ENCODE measurements at places on chromosomes 1 and 21.

GRCh38 chr1:186152620-186153239 lies 222.3 kb downstream of the TPR start:
- DNase-seq: no peak

GRCh38 chr21:28018741-28019669 lies 973.7 kb downstream of the LTN1 start:
- no peak for DNase-seq

DNA sequence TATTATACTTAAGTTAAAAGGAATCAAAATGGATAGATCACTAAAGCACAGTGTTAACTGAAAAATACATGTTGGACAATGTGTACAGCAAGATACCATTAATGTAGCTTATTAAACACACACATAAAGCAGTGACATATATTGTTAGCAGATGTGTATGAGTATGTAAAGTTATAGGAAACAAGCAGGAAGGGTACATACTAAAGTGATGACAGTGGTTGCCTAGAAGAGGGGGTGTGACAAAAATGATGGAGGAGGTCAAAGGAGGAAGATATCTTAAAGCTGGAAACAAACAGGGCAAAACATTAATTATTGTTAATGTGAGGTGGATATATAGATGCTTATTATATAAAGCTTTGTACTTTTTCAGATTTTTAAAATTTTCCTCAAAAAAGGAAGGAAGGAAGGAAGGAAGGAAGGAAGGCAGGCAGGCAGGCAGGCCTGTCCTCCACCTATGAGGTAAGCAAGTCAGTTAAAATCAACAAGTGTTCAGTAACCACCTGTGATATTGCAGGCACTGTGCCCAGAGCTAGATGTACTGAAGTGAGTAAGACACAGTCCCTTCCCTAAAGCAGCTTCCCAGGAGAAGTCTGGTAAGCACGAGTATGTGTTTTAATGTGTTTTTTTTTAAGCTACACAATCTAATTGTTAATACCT lies 252.9 kb upstream of the NR5A2 start:
- DNase-seq: no peak

GRCh38 chr1:169860187-169860586 lies 33.5 kb downstream of the SCYL3 start:
- no peak for DNase-seq

DNA sequence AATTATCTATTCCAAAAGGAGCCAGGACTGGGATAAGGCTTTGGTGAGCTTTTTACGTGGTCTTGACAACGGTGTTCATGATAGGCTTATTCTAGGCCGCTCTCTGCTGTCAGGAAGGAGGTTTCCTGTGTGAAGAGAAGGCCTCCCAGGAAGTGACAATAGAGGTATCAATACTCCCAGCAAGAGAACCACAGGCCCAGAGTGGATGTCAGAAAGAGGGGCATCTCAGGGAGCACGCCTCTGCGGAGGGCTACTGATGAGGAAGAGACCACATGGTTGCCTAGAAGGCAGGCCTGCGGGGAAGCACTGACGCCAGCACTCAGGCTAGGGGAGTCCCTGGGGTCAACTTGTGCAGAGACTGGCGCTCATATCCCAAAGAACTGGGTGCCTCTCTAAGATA lies 60.4 kb downstream of the ITPKB start:
- DNase-seq: no peak

DNA sequence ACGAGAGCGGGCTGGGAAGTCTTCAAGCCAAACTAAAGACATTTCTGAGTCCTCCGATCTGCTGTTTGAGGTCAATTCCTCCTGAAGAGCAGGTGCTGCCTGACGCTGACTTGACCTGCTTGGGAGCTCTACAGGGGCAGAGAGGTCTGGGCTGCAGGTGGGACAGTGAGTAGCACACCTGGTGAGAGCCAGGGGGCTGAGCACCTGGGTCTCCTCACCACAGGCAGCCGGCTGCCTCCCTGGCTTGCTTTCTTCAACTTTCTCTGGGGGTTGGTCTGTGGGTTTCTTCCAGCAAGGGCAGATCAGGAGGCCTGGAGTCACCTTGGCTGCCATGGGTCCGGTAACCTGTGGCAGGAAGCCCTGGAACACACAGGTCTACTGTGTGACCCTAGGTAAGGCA lies 107.4 kb upstream of the EDN2 start:
- DNase-seq: no peak

GRCh38 chr1:221171768-221172167 lies 292.5 kb downstream of the HLX start:
- DNase-seq: no peak

DNA sequence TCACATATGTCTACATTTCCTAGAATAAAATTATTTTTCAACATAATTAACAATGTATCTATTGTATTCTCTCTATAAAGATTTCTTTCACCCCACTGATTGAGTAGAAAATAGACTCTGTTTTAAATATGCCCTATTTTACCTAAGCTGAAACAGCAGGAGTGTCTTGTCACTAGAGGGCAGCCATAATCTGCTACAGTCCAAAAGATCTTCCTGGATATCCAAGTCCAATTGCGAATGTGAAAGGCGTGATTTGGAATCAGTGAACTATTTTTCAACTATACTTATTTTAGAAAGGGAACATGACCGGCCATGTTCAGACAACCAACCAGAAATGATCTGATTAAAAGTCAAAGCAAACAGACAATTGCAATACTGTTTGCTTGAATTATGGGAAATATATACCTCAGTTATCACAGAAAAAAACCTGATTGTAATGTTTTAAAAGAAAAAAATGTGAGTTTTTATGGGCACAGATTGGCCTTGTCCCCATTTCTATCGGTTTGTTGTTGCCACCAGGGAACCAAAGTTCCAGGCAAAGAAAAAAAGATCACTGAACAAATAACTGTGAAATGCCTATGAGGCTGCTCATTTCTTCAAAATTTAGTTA lies 1211.0 kb upstream of the ADGRL4 start:
- no peak for DNase-seq

GRCh38 chr1:184701816-184702215 lies 52.8 kb downstream of the EDEM3 start:
- DNase-seq: no peak

GRCh38 chr1:61141288-61142042 lies 59.1 kb downstream of the NFIA start:
- DNase-seq: no peak

DNA sequence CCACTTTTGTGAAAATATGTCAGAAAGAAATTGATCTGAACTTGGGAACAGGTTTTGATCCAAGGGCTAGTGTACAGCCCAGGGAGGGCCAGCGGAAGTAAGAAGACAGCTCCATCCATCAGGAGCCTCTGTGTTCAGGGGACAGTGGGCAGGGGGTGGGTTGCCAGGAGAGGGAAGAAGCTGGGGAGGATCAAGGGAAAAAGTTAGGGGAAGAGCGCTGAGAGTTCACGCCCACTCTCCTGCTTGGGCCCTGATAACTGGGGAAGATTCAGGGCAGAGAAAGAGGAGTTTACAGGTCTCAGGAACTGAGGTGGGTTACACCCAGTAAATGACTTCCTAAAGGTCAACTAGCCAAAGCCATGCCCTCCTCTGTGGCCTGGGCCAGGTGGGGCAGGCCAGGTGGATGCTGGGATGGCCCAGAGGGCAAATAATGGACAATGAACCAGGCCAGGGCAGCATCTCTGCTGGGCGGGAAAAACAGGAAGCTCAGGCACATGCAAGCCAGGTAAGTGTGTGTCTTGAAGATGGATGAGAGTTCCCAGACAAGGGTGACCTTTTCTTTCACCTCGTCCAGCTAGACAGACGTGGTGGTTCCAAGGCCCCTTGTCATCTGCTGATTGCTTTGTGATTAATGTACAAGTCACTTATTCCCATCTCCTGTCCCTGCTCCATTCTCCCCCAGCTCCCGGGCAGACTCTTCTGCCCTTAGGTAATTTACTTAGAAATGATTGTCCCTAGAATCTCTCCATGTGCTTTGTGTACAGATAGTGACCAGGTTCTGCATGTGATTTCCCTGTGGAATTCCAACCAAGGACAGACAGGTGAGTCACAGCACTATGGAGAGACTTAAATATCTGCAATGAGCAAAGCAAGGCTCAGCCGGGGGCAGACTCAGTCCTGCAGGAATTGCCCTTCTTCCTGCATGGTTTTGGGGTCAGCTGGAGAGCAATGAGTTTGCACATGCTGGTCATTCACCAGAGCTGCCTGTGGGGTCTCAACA lies 57.0 kb downstream of the MDM4 start:
- DNase-seq: no peak

DNA sequence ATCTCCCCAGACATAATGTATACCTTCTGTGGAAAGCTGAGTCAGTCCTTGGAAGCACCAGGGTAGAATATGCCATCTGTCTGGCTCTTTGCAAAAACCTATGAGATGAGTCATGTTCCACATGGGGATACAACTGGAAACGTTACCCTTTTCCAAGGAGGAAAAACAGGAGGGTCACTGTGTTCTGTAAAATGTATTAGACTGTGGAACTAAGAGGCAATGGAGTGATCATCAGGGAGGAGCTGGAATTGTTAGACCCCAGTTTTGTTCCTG lies 16.1 kb upstream of the PSMD4 start:
- DNase-seq: no peak

DNA sequence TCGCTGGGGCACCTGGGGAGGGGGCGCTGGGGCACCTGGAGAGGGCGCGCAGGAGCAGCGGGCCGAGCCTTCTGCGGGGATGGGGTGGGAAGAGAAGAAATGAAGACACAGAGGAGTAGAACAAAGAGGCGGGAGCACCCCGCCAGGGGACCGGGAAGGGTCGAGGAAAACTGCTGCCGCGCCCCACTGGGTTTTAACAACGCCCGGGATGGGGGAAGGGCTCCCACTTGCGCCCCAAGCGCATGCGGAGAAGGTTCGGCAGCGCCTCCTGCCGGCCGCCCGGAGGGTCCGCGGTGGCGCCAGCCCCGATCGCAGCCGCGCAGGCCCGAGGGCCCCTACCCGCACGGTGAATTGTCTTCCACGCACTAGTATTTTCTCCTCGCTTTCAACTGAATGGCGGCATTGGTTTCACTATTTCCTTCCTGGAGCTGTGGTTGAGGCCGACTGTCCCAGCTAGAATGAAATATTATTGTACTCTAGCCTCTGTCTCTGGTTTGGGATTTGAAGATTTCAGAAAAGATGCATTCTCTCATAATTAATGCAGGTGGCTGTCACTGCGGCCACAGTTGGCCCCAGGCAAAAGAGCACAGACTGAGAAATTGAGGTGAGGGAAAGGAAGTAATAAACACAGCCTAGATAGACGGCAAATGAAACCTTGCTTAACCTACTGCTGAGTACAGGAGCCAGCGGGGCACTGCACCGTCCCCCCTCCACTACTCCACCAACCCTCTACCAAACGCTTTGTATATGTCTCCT lies 57.3 kb downstream of the MAB21L3 start:
- peak; percentile 86 for DNase-seq

GRCh38 chr1:40265298-40265697 lies 7.3 kb downstream of the ZMPSTE24 start:
- no peak for DNase-seq

GRCh38 chr1:179137617-179138255 lies 55.9 kb downstream of the TOR3A start:
- no peak for DNase-seq

GRCh38 chr1:99544328-99544727 lies 101.6 kb upstream of the PALMD start:
- DNase-seq: no peak

DNA sequence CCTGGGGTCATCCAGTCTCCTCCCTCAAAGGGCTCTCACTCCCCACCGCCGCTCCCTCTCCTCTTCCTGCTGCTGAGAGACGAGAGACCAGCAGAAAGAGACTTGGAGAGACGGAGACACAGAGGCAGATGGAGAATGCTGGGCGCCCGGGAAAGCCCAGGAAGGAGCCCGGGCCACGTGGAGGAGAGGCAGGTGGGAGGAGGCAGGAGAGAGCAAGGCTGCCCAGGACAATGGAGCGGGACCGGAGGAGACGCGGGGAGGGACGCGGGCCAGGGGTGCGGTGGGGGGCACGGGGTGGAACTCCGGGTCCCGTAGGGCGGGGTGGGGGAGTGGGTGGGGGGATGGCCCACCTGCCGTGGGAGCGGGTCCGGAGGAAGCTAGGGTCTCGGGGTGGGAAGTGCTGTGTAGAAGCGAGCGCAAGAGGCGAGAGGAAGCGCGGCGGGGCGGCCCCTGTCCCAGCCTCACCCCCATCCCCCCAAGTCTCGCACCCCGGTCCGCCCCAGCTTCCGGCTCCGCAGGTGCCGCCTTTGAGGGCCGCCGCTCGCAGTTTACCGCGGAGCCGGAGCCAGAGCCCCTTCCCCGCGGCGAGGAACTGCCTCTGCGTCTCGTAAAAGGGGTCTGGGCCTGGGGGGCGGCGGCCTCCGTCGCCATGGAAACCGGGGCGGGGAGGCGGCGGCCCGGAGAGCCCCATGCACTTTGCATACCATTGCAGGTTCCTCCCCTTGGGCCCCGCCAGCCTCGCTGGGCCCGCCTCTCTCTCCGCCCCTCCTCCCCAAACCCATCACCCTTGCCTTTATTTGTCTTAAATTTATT lies 11.7 kb upstream of the EPHA2 start:
- no peak for DNase-seq

DNA sequence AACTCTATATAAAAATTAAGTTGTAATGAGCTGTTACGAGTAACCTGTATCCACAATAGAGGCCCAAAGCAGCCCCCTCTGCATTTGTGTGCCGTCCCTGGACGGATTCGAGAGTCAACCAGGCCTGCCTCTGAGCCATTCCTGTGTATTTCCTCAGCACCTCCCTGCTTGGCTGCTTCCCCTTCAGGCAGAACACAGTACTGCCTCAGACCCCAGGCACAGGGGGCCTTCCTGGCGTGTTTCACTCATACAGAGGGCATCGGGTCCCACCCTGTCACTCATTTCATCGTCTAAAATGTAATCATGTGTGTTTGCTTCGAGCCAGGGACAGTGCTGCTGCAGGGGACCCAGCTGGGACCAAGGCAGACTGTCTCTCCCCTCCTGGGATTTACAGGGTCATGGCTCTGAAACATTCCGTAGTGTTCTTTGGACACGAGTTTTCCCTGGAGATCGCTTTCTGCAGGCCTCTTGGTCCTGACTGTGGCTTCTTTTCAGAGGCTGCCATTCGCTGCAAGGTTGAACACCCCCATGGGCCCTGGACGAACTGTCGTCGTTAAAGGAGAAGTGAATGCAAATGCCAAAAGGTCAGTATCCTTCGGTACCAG lies 19.4 kb downstream of the LGALS8 start:
- no peak for DNase-seq

DNA sequence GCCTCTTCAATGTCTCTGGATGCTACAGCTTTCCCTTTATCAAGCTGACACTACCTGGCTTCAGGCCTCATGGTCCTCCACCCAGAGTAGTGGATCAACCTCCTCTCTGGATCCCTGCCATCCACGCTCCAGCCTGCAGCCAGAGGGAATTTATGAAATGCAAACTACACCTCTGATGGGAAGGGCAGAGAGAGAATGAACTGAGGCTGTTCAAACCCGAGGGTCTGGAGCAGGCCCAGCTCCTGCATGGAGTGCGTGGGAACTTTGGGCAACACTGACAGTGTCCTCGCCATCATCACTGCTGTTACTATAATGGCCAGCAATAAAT lies 157.8 kb downstream of the TRABD2B start:
- DNase-seq: peak; percentile 43

- no peak for DNase-seq
Measured at GRCh38 chr1:183315991-183316758, 102.0 kb downstream of the NMNAT2 start.
